Stimulated activated CD8-positive, alpha-beta memory T cell treated with anti-CD3 and anti-CD28 coated beads, Interleukin-4, amount 100 ng/mL, for 1 hour (primary cell): ENCODE measurements at places on chromosomes 6 and 20.

GRCh38 chr6:98880486-98880885, 46.1 kb downstream of the POU3F2 start:
- no peak for DNase-seq

GRCh38 chr6:1378065-1379016, 11.0 kb upstream of the FOXF2 start:
- DNase-seq = no peak

- DNase-seq = no peak
Measured at GRCh38 chr20:25148982-25149846, 46.3 kb upstream of the ENTPD6 start.

- DNase-seq = no peak
Measured at GRCh38 chr6:42100029-42100901, 42.2 kb downstream of the C6orf132 start.

DNA sequence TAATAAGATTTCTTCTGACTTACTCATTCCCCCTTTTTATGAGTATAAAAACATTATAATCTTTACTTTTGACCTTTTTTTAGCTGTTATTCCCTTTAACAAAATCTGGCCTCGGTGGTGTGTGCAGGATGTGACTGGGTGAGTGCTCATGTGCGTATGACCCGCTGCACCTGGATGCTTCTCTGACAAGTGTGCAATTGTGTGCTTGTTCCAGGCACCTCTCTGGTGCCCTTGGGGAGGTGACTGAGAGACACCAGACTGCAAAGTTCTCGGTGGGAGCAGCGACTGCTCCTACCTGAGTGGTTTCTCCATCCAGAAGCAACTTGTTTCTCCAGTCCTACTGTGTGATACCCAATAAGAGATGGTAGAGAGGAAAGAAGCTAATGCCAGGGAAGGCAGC, 65.0 kb downstream of the ISM1 start:
- DNase-seq = no peak

DNA sequence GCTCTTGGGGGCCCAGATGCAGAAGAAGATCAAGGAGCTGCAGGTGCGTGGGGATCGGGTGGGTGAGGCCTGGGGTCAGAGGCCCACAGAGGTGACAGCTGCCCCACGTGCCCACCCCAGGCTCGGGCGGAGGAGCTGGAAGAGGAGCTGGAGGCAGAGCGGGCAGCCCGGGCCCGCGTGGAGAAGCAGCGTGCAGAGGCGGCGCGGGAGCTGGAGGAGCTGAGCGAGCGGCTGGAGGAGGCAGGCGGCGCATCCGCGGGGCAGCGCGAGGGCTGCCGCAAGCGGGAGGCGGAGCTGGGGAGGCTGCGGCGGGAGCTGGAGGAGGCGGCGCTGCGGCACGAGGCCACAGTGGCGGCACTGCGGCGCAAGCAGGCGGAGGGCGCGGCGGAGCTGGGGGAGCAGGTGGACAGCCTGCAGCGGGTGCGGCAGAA, 41.5 kb downstream of the MYH7B start:
- no peak for DNase-seq
